ENCODE measurements at places on chromosomes 6 and 20.

DNA sequence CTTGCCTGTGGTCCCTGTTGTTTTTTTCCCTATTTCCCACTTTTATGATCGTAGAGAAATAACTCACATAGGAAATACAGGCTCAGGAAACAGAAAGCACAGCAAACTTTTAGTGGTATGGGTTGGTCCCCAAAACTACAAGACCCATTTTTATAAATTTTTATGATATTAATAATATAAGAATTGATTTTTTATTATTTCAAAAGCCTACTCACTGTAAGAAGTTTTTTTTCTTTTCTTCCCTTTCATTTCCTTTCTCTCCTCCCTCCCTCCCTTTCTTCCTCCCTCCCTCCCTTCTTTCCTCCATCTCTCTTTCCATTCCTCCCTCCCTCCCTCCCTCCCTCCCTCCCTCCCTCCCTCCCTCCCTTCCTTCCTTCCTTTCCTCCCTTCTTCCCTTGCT, 141.5 kb downstream of the ZDHHC14 start:
- no peak for DNase-seq

GRCh38 chr20:32764005-32764960, 2.1 kb downstream of the DNMT3B start:
- no peak for DNase-seq

DNA sequence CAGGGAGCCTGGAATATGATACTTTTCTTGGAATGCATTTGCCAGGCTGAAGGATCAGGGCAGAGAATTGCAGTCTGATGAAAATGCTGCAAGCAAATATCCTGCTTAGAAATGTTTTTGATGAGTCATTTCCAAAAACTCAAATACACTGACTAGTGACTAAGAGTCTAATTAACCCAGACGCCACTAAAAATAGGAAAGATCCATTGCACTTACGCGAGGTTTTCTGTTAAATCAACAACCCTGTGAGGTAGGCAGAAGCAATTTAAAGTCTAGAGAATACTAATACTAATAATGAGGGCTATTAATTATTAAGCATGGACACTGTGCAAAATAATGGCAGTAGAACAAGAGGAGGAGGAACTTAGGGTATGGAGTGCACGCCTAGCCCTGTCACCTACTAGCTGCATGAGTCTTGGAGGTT, 130.1 kb upstream of the DOK5 start:
- no peak for DNase-seq

- DNase-seq = no peak
Observed at GRCh38 chr6:2147766-2148448, 97.5 kb downstream of the GMDS start.

DNA sequence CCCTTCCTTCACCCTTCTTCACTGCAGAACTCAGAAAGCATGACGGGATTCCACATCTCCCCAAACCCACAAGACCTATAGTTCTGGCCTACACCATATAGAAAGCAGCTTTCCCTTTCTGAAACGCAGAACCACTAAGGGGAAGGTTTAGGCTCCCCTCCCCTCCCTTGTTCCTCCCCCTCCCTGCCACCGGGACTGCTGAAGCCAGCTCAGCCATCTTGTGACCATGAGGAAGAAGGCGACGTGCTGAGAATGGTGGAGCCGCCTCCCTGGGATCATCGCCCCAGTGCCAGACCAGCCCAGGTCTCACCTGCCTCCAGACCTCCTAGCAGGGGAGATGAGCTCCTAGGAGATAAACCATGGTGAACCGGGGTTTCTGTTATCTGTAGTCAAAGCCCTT, 19.6 kb downstream of the SERPINB6 start:
- no peak for DNase-seq

- no peak for DNase-seq
Observed at GRCh38 chr20:58446264-58446959, 57.4 kb downstream of the VAPB start.

- no peak for DNase-seq
Observed at GRCh38 chr20:5663396-5663795, 86.8 kb upstream of the SHLD1 start.

DNA sequence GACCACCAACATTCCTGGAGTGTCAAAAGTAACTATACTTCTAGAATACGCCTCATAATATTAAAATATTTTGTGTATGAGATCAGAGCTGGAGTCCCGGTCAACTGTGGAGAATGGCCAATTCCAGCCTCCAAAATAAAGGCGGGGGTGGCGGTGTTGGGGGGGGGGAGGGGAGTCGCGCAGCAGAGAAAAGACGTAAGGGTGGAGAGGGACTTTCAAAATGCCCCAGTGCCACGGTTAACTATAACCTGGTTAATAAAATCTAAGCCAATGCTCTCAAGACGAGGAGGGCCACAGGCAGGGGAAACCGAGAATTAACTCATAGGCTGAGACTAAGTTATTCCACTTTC, 1.3 kb downstream of the NUP153 start:
- DNase-seq = peak; percentile 64

DNA sequence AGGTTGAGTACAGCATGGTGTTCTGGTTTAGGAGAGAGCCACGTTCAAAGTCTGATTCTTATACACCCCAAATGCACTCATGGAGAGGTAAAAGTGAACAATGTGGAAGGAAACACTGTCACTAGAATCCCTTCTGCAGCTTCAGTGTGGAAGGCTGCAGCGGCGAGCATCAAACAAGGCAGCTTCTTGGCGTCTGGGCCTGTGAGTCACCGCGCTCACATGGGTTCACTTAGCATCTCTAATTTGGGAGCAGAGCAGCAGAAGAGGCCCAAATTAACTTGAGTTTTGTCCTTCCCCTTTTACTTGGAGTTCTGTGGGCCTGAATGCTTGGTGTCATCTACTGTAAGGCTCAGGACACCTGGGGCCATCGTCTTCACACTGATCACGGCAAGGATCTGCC, 10.9 kb upstream of the E2F1 start:
- peak; percentile 43 for DNase-seq

DNA sequence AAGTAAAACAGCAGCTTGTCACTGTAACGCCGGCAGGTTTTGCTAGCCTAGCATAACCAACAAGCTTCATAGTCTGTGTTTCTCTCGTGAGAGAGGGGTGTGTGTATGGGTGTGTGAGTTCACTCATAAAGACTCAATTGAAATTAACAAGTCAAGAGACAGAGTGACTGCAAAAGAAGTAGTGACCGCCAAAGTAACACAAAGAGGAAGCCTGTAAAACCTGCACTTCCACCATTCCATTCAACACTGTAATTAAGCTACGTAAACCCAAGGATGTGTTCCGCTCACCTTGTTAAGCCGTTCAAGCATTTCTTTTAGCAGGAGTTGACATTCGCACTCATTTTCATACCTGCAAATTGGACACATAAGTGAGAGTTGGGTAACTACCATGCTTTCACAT, 6.6 kb downstream of the BFSP1 start:
- no peak for DNase-seq

DNA sequence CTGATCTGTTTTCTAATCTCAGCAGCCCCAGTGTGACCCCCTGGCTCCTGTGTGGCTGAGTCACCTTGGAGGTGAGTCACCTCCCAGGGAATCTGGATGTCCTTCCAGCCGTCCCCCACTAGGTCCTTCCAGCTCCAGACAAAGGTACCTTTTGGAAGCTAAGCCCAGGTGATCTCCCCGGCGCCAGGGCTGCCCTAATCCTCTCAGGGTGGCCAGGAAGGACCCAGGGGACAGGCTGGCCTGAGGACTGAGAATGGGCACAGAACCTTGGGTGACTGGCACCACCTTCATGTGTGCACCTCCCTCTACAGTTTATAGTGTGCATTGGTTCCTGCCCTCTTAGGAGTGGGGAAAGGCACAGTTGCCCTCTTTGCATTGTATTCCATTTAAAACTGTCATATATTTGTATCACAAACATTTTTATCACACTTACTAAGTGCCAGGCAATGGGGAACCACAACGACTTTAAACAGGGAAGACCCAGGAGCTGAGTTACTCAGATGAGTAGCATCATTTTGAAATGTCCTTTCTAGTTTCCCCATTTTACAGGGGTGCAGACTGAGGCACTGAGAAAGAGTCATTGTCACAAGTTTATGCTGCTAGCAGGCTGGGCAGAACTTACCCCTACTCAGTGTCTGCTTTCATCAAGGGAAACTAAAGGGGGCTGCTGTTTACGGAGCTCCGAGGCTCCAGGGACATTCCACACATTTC, 2.6 kb upstream of the BPIFB4 start:
- DNase-seq = no peak

- DNase-seq = no peak
Observed at GRCh38 chr6:35737413-35738211, 780 bp downstream of the ARMC12 start.

- DNase-seq = no peak
Observed at GRCh38 chr6:3965071-3965718, 113.7 kb downstream of the FAM217A start.

- DNase-seq = no peak
Observed at GRCh38 chr6:111414373-111414772, 68.6 kb downstream of the REV3L start.

GRCh38 chr6:125217369-125217768, 63.8 kb downstream of the TPD52L1 start:
- DNase-seq = no peak

- peak; percentile 73 for DNase-seq
Observed at GRCh38 chr20:50320901-50321796, 130.5 kb downstream of the CEBPB start.

GRCh38 chr6:119430805-119431204, 81.2 kb upstream of the MAN1A1 start:
- no peak for DNase-seq

DNA sequence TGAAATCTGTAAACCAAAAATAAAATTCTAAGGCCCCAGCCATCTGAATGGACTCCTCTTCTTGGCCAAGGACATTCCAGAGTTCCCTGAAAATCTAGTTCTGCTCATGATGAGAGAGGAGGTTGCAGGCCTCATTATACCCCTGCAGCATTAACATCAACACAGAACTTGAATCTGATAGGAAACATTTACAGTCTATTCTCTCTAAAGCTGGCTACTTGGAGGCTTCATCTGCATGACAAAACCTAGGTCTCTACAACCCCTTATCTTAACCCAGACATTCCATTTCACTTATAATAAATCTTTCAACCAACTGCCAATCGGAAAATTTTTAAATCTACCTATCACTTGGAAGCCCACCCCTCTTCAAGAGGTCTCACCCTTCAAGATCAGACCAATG, 15.7 kb downstream of the RTN4IP1 start:
- no peak for DNase-seq

GRCh38 chr6:87099472-87099871, 4.6 kb upstream of the CGA start:
- no peak for DNase-seq

- no peak for DNase-seq
Observed at GRCh38 chr6:121835662-121836061, 400.2 kb downstream of the GJA1 start.

DNA sequence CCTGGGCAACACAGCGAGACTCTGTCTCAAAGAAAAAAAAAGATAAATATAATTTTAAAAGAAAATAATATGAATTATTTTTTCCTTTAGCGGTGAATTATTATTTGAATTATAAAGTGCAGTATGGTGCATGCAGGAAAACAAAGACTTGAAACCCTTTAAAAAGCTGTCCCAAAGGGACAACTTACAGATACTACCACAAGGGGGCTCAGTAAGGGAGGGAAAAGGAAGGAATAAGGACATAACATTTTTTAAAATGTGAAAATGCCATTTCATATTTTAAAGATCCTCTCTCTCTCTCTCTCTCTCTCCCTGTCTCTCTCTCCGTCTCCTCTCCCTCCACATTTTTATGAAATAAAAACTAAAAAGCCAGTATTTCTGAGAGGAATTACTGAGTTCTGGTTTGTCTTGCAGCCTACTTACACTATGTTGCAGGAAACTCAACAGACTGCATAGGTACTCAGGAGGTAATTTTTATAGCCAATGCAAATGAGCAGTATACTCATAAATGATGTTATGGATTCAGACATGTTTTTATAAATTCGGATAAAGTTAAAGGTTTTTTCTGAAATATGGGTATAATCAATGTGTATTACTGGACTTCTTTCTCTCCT, 455.0 kb upstream of the GJE1 start:
- DNase-seq = no peak

GRCh38 chr6:13372076-13372475, 43.7 kb upstream of the TBC1D7 start:
- DNase-seq = no peak

DNA sequence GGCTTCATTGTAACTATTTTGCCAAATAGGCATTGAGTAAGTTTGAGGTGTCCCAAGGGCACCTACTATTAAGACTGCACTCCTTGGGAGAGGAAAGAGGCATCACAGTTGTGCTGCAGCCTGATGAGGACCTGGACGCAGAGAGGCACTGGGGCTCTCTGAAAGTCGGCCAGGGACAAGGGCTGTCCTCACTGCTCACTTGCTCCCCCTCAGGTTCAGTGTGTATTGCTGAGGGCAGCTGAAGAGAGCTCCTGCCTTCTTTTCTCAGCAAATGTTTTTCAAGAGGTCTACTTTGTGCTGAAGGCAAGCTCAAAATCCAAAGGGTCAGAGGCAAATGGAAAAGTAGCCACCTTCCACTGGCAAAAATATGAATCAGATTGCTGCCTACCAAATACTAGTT, 331.8 kb downstream of the RIMS1 start:
- no peak for DNase-seq

DNA sequence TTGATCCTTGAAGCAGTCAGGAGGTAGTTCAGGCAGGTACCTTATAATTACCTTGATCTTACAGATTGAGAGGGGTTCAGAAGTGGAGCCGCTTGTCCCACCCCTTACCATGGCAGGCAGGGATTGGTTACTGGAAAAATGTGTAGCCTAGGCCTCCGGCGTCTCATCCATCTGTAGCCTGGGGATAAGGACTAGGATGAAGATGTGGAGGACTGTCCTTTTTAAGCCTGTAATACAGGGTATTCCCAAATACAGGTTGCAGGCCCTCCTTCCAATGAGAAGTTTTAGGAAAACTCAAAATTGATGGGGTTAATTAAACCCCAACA, 2.8 kb downstream of the HMGA1 start:
- DNase-seq = no peak
